ENCODE measurements at places on chromosomes 4 and X. TPM values are rescaled to one million over a fixed set of nuclear protein-coding genes. Genes with fewer than 3 reads are reported as not detected.

The MTMR8 gene
- not detected for total RNA-seq

The CDKL2 gene
- total RNA-seq: not detected

- no peak overlapping the region for H3K4me3 ChIP-seq
- H3K27me3 ChIP-seq: no peaks in the 10 kb centered on the region
- no peak for DNase-seq
- no peaks in the 10 kb centered on the region for H3K4me1 ChIP-seq
- H3K27ac ChIP-seq: no peak overlapping the region
Measured at GRCh38 chr4:184373886-184374405, 100.4 kb downstream of the IRF2 start.

GRCh38 chr4:159562366-159562765 is 459.5 kb downstream of the RAPGEF2 start:
- DNase-seq: no peak
- H3K27ac ChIP-seq: no peak overlapping the region
- no peaks in the 10 kb centered on the region for H3K36me3 ChIP-seq
- no peaks in the 10 kb centered on the region for H3K27me3 ChIP-seq

DNA sequence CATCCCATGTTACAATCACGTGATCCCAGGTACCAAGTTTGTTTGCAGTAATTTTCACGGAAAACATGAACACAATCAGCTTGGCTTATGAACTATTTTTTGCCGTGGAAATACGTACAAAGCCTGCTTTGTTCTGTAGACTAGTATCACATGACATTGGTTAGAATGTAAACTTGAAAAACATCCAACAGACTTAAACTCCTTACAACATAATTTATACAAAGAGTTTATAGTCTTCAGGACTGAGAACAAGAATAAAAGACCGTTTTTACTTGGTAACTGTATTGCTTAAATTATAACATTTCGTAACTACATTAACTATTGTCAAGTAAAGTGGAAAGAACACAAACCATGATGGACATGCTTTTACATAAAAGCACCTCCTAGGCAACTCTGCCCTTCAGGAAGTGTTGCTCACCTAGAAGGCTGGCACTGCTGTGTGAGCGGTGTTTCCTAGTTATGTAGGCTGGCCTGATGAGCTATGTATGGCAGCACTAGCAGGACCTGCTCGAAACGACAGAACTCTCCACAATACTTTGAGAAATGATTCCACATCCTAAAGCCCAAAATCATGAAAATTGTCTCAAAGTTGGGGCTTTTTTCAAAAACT is 41.8 kb upstream of the WDR1 start:
- H3K27me3 ChIP-seq: no peaks in the 10 kb centered on the region
- no peak for DNase-seq
- H3K4me3 ChIP-seq: no peak overlapping the region
- H3K27ac ChIP-seq: no peak overlapping the region
- no peaks in the 10 kb centered on the region for H3K36me3 ChIP-seq

GRCh38 chr4:84085986-84086385 is 413.1 kb downstream of the NKX6-1 start:
- no peak overlapping the region for H3K4me3 ChIP-seq
- DNase-seq: no peak
- H3K27me3 ChIP-seq: peaks cover 5% of the 10 kb centered on the region
- H3K4me1 ChIP-seq: no peaks in the 10 kb centered on the region

DNA sequence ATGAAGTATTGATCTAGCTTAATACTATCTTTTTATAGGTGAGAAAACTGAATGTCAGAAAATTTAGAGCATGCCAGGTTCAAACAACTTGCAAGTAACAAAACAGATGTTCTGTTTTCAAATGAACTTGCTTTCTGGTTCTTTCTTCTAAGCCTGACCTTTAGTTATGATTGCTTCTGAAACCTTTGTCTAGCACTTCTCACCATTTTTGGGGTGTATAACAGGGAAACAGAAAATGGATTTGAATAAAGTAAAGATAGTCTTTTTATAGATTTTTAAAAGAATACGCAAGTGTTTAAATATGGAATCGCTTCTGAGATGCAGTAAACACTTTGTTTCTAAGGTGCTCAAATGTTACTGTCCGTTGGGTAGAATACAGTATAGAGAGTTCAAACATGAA is 687.2 kb upstream of the CPEB2 start:
- H3K36me3 ChIP-seq: no peaks in the 10 kb centered on the region
- no peaks in the 10 kb centered on the region for H3K4me1 ChIP-seq
- H3K27ac ChIP-seq: no peak overlapping the region
- no peak overlapping the region for H3K4me3 ChIP-seq

The RHOXF1 gene
- not detected for total RNA-seq

DNA sequence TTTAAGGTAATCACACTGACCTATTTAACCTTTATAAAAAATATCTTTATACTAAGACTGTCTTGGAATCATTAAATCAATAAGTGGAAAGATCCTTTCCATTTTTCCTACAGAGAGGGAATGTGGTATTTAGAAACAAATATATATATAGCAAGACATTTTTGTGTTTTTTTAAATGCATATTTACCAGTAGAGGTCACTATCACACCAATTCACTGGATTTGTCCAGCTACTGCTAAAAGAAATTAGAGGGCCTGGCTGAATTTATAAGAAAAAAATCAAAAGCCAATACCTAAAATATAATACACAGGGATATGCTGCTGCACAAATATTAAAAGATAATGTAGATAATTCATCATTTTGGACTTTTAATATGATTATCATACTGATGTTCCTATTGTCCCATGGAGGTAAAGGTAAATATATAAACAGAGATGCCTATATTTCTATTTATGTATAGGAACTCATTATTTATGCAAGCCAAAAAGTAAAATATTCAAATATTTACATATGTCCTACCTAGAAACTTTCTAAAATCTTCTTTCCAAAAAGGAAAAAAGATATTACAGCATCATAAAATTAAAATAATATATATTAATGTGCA is 69.5 kb downstream of the PDE5A start:
- no peaks in the 10 kb centered on the region for H3K27me3 ChIP-seq
- H3K4me1 ChIP-seq: no peaks in the 10 kb centered on the region
- H3K36me3 ChIP-seq: peaks cover 12% of the 10 kb centered on the region
- no peak overlapping the region for H3K4me3 ChIP-seq
- no peak overlapping the region for H3K27ac ChIP-seq

The CFAP299 gene
- total RNA-seq: not detected

GRCh38 chr4:20391198-20391597 is 139.5 kb downstream of the SLIT2 start:
- H3K36me3 ChIP-seq: no peaks in the 10 kb centered on the region
- no peaks in the 10 kb centered on the region for H3K27me3 ChIP-seq
- H3K4me1 ChIP-seq: no peaks in the 10 kb centered on the region
- peak; percentile 53 for DNase-seq

DNA sequence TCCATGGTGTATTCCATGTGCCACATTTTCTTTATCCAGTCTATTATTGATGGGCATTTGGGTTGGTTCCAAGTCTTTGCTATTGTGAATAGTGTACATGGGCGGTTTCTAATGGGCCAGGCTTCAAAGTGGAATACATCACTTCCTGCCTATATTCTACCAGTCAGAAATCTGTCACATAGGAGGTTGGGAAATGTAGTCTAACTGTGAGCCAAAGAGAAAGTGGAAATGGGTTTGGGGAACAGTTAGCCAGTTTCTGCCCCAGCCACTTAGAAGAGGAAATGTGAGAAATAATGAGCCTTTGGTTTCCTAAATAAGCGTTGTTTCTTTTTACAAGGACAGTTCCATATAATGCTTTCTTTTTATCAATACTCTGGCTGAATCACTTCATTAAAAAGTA is 85.1 kb upstream of the AP1S2 start:
- DNase-seq: no peak
- no peaks in the 10 kb centered on the region for H3K27me3 ChIP-seq
- no peak overlapping the region for H3K4me3 ChIP-seq
- no peaks in the 10 kb centered on the region for H3K4me1 ChIP-seq
- no peaks in the 10 kb centered on the region for H3K36me3 ChIP-seq

- H3K27me3 ChIP-seq: peaks cover 89% of the 10 kb centered on the region
- no peak within 1 kb of the TSS for H3K27ac ChIP-seq
- DNase-seq: peak; percentile 77
- peak within 1 kb of the TSS; percentile 71 for H3K4me3 ChIP-seq
- 0 out of 2 replicates have a peak, but pooled peaks cover 4% of the 10 kb centered on the region for H3K4me1 ChIP-seq
Measured at GRCh38 chr4:76251441-76252270, at the start of gene FAM47E. Gene FAM47E, plus strand, starts transcription at chr4:76251721. Its CDS starts 26 bp downstream, at chr4:76251747.

DNA sequence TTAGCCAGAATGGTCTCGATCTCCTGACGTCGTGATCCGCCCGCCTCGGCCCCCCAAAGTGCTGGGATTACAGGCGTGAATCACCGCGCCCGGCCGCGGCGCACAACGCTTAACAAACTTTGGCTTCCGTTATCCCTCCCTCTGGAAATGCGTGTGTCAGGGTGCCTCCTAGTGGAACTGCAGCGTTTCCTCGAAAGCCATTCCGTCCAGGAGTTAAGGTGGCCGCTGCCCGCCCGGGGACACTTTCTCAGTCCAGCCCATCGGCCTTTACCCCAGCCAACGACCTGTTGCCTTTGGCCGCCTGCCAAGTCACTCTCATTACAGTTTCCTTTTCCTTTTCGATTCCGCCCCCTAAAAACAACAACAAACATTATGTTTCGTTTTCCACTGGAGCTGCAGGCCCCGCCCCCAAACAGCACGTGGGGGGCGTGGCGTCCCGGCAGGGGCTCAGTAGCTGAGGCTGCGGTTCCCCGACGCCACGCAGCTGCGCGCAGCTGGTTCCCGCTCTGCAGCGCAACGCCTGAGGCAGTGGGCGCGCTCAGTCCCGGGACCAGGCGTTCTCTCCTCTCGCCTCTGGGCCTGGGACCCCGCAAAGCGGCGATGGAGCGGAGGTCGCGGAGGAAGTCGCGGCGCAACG is at the start of gene HERC5:
TSS of gene HERC5 (plus strand) at position 450 of the 637 bp plus-strand sequence. CDS start at position 601, 151 bp downstream.
- peaks cover 12% of the 10 kb centered on the region for H3K27me3 ChIP-seq
- no peak within 1 kb of the TSS for H3K27ac ChIP-seq
- peak within 1 kb of the TSS; percentile 78 for H3K4me3 ChIP-seq
- no peaks in the 10 kb centered on the region for H3K4me1 ChIP-seq
- DNase-seq: peak; percentile 92

DNA sequence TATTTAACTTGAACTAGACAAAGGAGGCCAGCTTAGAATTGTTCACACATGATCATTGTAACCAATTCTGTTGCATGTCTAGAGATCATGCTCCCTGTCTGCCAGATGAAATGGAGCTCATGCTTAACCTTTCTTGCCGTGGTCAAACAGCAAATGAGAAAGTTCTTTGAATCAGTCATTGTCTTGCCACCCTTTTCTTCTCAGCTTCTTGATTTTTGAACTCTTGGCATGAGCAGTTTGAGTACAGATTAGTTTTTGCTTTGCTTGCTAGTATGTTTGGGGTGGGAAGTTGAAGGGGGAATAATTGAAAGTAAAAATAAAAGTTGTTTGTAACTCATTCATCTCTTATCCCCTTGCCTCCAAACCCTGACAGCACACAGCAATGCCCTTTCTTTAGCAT is 4.7 kb downstream of the MTM1 start:
- H3K4me3 ChIP-seq: no peak overlapping the region
- H3K36me3 ChIP-seq: no peaks in the 10 kb centered on the region
- H3K27ac ChIP-seq: no peak overlapping the region
- no peak for DNase-seq
- peaks cover 14% of the 10 kb centered on the region for H3K4me1 ChIP-seq

GRCh38 chr4:39565878-39566600 is 38.8 kb upstream of the UGDH start:
- H3K36me3 ChIP-seq: peaks cover 13% of the 10 kb centered on the region
- no peak overlapping the region for H3K4me3 ChIP-seq
- peak overlapping the region; percentile 79 for H3K27ac ChIP-seq
- no peaks in the 10 kb centered on the region for H3K27me3 ChIP-seq
- H3K4me1 ChIP-seq: peaks cover 9% of the 10 kb centered on the region

The EXOC1L gene
- total RNA-seq: not detected

- peak overlapping the region; percentile 100 for H3K27ac ChIP-seq
- no peak overlapping the region for H3K4me3 ChIP-seq
- peaks cover 31% of the 10 kb centered on the region for H3K4me1 ChIP-seq
- H3K36me3 ChIP-seq: no peaks in the 10 kb centered on the region
- peak; percentile 3 for DNase-seq
Measured at GRCh38 chrX:12950851-12951594, 23.9 kb upstream of the TMSB4X start.

DNA sequence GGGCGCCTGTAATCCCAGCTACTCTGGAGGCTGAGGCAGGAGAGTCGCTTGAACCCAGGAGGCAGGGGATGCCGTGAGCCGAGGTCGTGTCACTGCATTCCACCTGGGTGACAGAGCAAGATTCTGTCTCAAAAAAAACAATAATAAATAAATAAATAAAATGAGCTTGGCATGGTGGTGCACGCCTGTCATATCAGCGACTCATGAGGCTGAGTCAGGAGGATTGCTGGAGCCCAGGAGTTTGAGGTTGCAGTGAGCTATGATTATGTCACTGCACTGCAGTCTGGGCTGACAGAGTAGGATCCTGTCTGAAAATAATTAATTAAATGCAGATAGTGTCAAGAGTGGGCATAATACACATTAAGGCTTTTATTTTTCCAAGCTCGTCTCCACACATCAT is 77.5 kb downstream of the DHRSX start:
- H3K4me3 ChIP-seq: no peak overlapping the region
- H3K4me1 ChIP-seq: no peaks in the 10 kb centered on the region
- 0 out of 2 replicates have a peak overlapping the region, but pooled peaks have one; percentile 9 for H3K27ac ChIP-seq

DNA sequence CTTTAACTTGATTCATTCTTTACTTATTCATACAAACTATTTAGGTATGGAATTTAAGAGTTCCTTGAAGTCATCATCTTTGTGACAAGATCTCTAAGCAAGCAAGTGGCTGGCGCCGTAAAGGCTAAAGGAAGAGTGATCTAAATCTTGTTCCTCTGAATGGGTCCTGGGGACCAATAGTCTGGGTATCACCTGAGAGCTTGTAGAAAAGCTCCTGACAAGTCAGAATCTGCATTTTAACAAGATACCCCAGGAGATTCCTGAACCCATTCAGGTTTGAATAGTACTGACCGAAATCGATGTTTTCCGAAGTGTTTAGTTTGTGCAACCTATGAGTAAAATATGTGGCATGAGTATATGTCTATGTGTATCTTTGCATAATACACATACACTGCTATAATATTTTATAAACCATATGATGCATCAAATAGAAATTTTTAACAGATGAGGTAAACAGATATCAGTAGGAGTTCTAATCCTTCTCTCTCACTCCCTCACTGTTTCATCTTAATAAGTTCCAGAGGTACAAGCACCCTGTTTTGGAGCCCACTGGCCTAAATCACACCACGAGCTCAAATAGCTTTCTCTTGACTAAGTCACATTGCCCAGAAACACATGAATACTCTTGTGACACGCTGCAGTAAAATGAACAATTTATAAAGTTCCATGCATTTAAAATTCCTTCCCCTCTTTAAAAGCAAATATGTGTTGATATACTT is 170.0 kb downstream of the RELL1 start:
- no peaks in the 10 kb centered on the region for H3K36me3 ChIP-seq
- DNase-seq: peak; percentile 45
- H3K27me3 ChIP-seq: no peaks in the 10 kb centered on the region
- no peak overlapping the region for H3K4me3 ChIP-seq
- no peak overlapping the region for H3K27ac ChIP-seq

The NCAPG gene
- total RNA-seq: 15.6 TPM

GRCh38 chr4:153798901-153799693 is 10.2 kb upstream of the SFRP2 start:
- no peak overlapping the region for H3K27ac ChIP-seq
- H3K27me3 ChIP-seq: 0 out of 2 replicates have a peak, but pooled peaks cover 3% of the 10 kb centered on the region
- no peak overlapping the region for H3K4me3 ChIP-seq
- no peaks in the 10 kb centered on the region for H3K4me1 ChIP-seq

- peak; percentile 63 for DNase-seq
- H3K27me3 ChIP-seq: no peaks in the 10 kb centered on the region
- H3K4me3 ChIP-seq: no peak overlapping the region
- peaks cover 14% of the 10 kb centered on the region for H3K4me1 ChIP-seq
Measured at GRCh38 chr4:53676402-53676871, 85.2 kb upstream of the LNX1 start.

The TCEAL7 gene
- total RNA-seq: 17.1 TPM

The NMU gene
- not detected for total RNA-seq
